Thoracic aorta (tissue), 2 donors: ENCODE measurements at places on chromosomes 3 and 15. TPM values are rescaled to one million over a fixed set of nuclear protein-coding genes. Genes with fewer than 3 reads are reported as not detected.

- no peak overlapping the region for H3K27ac ChIP-seq
- no peak overlapping the region for H3K4me3 ChIP-seq
- peaks cover 8% of the 10 kb centered on the region for H3K4me1 ChIP-seq
- H3K27me3 ChIP-seq: no peaks in the 10 kb centered on the region
- H3K36me3 ChIP-seq: no peaks in the 10 kb centered on the region
- no peak for DNase-seq
These were observed 42.0 kb downstream of the THBS1 start for GRCh38 chr15:39622660-39623516.

GHSR gene
- not detected for total RNA-seq

DNA sequence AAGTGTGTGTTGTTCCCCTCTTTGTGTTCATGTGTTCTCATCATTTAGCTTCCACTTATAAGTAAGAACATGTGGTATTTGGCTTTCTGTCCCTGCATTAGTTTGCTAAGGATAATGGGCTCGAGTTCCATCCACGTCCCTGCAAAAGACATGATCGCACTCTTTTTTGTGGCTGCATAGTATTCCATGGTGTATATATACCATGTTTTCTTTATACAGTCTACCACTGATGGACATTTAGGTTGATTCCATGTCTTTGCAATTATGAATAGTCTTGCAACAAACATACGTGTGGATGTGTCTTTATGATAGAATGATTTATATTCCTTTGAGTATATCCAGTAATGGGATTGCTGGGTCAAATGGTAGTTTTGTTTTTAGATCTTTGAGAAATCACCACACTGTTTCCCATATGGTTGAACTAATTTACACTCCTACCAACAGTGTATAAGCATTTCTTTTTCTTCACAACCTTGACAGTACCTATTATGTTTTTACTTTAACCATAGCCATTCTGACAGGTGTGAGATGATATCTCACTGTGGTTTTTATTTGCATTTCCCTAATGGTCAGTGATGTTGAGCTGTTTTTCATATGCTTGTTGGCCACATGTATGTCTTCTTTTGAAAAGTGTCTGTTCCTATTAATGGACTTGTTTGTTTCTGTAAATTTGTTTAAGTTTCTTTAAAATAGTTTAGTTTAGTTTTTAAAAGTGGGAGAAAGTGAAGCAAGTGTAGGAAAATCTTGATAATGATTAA, 21.9 kb upstream of the SLC30A4 start:
- H3K27ac ChIP-seq: no peak overlapping the region
- DNase-seq: no peak
- no peaks in the 10 kb centered on the region for H3K27me3 ChIP-seq
- H3K4me3 ChIP-seq: no peak overlapping the region

GRCh38 chr3:104961851-104962250, 404.9 kb upstream of the ALCAM start:
- peaks cover 12% of the 10 kb centered on the region for H3K4me1 ChIP-seq
- no peak overlapping the region for H3K27ac ChIP-seq
- no peaks in the 10 kb centered on the region for H3K27me3 ChIP-seq
- no peak for DNase-seq
- H3K4me3 ChIP-seq: no peak overlapping the region

EPHB1 gene
- total RNA-seq: 0.68 TPM

PAQR9 gene
- 0.21 TPM for total RNA-seq

- no peaks in the 10 kb centered on the region for H3K4me1 ChIP-seq
- peaks cover 7% of the 10 kb centered on the region for H3K36me3 ChIP-seq
- no peaks in the 10 kb centered on the region for H3K27me3 ChIP-seq
- H3K27ac ChIP-seq: no peak overlapping the region
- no peak for DNase-seq
These were observed 42.1 kb upstream of the TASOR start for GRCh38 chr3:56725175-56725574.

TMEM207 gene
- total RNA-seq: not detected

- H3K27me3 ChIP-seq: no peaks in the 10 kb centered on the region
- peak overlapping the region; percentile 6 for H3K4me3 ChIP-seq
- H3K4me1 ChIP-seq: peaks cover 74% of the 10 kb centered on the region
- peak overlapping the region; percentile 74 for H3K27ac ChIP-seq
- DNase-seq: no peak
- H3K36me3 ChIP-seq: peaks cover 1% of the 10 kb centered on the region
These were observed 12.7 kb downstream of the PLXND1 start for GRCh38 chr3:129593595-129594339.

GRCh38 chr3:103470498-103470897, 1035.7 kb downstream of the ZPLD1 start:
- DNase-seq: no peak
- no peak overlapping the region for H3K4me3 ChIP-seq
- H3K36me3 ChIP-seq: no peaks in the 10 kb centered on the region
- no peaks in the 10 kb centered on the region for H3K4me1 ChIP-seq
- no peaks in the 10 kb centered on the region for H3K27me3 ChIP-seq

DNA sequence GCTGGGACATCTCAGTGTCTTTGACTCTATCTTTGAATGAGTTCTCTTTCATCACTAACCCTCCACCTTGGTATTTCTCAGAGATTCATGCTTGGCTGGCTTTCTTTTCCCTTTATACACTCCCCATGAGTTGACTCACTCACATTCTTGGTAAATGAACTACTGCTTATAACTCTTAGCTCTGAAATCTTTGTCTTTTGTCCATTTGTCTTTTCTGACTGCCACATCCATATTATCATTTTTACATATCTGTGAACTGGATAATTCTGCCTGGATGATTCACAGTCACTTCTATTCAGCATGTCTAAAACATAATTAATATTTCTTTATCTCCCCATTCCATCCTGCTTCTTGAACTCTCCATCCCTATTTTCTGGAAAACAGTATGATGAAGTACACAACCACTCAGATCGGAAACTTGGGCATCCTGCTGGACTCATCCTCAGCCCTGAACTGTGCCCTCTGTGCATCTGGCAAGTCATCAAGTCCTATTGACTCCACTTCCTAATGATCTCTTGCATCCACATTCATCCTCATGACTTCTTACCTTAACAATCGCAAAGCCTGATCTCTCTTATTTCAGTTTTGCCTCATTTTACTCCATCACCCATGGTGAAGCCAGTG, 66.9 kb downstream of the KCNAB1 start:
- H3K27me3 ChIP-seq: no peaks in the 10 kb centered on the region
- no peaks in the 10 kb centered on the region for H3K36me3 ChIP-seq
- H3K27ac ChIP-seq: no peak overlapping the region
- no peak overlapping the region for H3K4me3 ChIP-seq
- DNase-seq: no peak

- H3K27me3 ChIP-seq: no peaks in the 10 kb centered on the region
- H3K4me3 ChIP-seq: no peak overlapping the region
- peaks cover 8% of the 10 kb centered on the region for H3K36me3 ChIP-seq
- DNase-seq: no peak
- no peak overlapping the region for H3K27ac ChIP-seq
These were observed 59.4 kb upstream of the VGLL4 start for GRCh38 chr3:11703146-11703545.

VPS13C gene
- 93.3 TPM for total RNA-seq

GRCh38 chr3:131454501-131454900, 48.3 kb downstream of the MRPL3 start:
- H3K27me3 ChIP-seq: no peaks in the 10 kb centered on the region
- no peak overlapping the region for H3K4me3 ChIP-seq
- no peak for DNase-seq
- H3K27ac ChIP-seq: no peak overlapping the region
